ENCODE measurements at places on chromosomes 7 and 10. TPM values are rescaled to one million over a fixed set of nuclear protein-coding genes. Genes with fewer than 3 reads are reported as not detected.

ERVW-1 gene
- not detected for total RNA-seq

LGI1 gene
- not detected for total RNA-seq

MTG1 gene
- 51.2 TPM for total RNA-seq

DNA sequence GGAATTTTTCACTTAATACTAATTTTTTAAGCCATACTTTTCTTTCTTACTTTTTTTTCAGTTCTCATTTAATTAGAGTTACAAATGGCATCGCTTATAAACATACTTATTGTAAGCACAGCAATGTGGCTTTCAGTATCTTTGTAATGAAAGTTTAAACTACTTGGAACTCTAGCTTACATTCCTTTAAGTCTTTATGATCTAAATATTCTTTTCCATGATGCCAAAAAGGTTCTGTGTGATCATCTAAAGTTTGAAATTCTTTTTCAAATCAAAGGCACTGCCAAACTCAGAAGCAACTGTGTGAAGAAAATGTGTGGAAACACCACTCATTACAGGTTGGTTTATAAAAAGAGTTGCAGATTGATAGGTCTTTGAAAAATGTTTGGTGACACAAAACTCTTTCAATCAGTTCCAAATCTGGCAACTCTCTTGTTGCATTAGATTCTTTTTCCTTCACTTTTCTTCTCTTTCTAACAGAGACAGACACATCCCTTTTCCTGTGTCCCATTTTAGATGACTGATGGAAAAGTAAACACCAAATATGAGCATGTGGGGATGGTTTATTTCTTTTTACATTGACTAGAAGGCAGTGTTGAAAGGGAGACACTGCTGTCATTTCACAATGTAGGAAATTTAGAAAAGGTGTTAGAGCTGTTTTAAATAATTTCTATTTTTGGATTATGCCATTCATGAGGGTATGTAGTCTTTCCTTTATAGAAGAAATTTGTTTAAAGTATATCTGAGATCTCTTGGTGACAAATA lies 392.3 kb downstream of the SUGCT start:
- H3K27me3 ChIP-seq: no peaks in the 10 kb centered on the region
- no peaks in the 10 kb centered on the region for H3K36me3 ChIP-seq
- H3K4me3 ChIP-seq: no peak overlapping the region
- no peaks in the 10 kb centered on the region for H3K4me1 ChIP-seq

DNA sequence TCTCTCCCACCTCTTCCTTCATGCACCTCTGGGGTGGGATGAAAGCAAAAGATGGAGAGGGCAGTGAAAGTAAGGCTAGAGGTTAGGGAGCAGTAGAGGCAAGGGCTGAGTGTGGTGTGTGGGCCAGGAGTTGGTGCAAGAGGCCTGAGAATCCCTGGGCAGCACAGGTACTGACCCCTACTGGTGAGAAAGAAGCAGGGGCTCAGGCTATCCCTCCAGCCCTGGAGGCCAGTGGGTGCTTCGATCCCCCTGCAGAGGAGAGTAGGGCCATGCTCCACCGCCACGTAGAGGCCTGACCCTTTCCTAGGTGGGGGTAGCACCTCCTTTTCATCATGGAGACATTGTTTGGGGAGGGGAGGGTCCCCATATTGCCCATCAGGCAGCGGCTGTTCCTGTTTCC lies 9.8 kb downstream of the CDHR1 start:
- H3K27ac ChIP-seq: no peak overlapping the region
- no peak overlapping the region for H3K4me3 ChIP-seq
- H3K27me3 ChIP-seq: peaks cover 39% of the 10 kb centered on the region
- peaks cover 6% of the 10 kb centered on the region for H3K36me3 ChIP-seq
- no peak for DNase-seq
- H3K4me1 ChIP-seq: peaks cover 3% of the 10 kb centered on the region

DNA sequence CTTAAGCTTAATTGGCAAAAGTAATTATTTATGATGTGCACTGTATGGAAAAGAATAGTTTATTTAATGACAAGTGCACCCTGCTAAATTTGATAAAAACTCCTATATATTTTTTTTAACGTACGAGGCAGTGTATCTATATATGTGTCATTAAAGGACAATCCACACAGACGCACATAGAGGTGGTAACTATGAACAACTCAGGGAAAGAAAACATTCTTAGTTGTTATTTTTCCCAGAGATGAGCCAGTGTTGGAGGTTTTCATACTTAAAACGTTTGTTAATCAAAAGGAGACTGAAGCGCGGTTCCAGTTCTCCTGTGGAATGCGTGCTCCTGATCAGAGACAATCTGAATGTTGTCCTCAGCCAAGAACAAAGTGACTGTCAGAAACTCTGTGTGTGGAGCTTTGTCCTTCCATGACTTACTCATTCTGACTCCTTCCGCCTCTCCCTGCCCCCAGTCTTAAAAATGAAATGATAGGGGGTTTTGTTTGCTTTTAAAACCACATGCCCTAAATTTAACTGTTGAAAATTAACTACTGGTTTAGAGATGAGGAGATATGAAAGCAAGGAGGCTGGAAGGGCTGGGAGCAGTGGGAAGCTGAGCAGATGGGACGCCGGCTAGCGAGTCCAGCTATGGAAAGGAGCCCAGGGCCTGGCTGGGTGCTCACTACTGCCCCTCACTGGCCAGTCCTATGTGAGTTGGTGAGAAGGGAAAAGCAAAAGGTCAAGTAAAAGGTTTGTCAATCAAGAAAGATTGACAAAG lies 99.6 kb downstream of the SVIL start:
- H3K4me1 ChIP-seq: peaks cover 17% of the 10 kb centered on the region
- no peaks in the 10 kb centered on the region for H3K27me3 ChIP-seq
- DNase-seq: no peak
- peak overlapping the region; percentile 77 for H3K27ac ChIP-seq
- H3K36me3 ChIP-seq: peaks cover 9% of the 10 kb centered on the region

DNA sequence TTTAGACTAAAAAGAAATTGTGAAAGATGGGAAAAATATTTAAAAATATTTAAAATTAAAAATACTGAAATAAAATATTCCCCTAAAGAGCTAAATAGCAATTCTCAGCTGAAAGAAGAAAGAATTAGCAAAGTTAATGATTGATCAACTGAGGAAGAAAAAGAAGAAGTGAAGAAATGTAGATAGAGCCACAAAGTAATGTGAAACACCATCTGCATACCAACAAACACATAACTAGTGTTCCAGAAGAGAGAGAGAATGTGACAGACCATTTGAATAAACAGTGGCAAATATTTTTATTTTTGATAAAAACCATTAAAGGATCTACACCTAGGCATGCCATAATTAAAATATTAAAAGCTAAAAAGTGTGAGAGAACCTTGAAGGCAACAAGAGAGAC lies 784.5 kb upstream of the ZWINT start:
- DNase-seq: no peak
- H3K4me1 ChIP-seq: no peaks in the 10 kb centered on the region
- no peak overlapping the region for H3K27ac ChIP-seq
- no peaks in the 10 kb centered on the region for H3K27me3 ChIP-seq

GRCh38 chr10:21496343-21497176 lies 28.9 kb downstream of the SKIDA1 start:
- no peak overlapping the region for H3K27ac ChIP-seq
- peaks cover 5% of the 10 kb centered on the region for H3K36me3 ChIP-seq
- H3K4me1 ChIP-seq: peaks cover 12% of the 10 kb centered on the region
- peaks cover 47% of the 10 kb centered on the region for H3K27me3 ChIP-seq
- DNase-seq: peak; percentile 34
- H3K4me3 ChIP-seq: peak overlapping the region; percentile 91

GRCh38 chr7:44331682-44332081 lies 6.3 kb upstream of the CAMK2B start:
- H3K27me3 ChIP-seq: peaks cover 23% of the 10 kb centered on the region
- H3K4me3 ChIP-seq: no peak overlapping the region
- DNase-seq: no peak
- no peaks in the 10 kb centered on the region for H3K4me1 ChIP-seq
- peaks cover 5% of the 10 kb centered on the region for H3K36me3 ChIP-seq

DNA sequence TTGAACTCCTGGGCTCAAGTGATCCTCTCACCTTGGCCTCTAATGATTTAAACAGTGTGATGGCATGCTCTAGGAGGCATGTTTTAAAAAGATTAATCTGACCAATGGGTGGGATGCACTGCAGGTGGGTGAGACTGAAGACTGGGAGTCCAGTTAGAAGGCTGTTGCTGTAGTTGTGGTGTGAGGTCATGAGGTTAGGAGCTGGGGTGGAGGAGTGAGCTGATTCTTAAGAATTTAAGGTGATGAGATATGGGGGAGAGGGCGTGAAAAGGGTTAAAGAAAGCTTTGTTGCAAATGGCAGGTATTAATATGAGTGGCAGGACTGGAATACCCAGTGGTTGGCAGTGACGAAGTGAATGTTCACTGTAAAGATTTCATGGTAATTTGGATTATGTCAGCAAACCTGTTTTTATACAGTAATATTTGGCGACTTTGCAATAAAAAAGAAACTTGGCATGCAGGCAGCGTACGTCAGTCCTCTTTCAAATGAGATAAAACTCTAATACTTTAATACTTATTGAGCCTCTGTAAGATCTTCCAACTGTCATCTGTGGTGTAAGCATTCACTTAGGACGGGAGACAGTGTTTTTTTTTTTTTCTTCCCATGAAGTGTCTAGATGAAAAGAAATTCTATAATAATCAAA lies 72.8 kb upstream of the MTPN start:
- no peak for DNase-seq
- no peak overlapping the region for H3K4me3 ChIP-seq
- peaks cover 8% of the 10 kb centered on the region for H3K36me3 ChIP-seq
- no peak overlapping the region for H3K27ac ChIP-seq

- no peak overlapping the region for H3K4me3 ChIP-seq
- H3K27me3 ChIP-seq: peaks cover 19% of the 10 kb centered on the region
- H3K36me3 ChIP-seq: no peaks in the 10 kb centered on the region
- no peaks in the 10 kb centered on the region for H3K4me1 ChIP-seq
Observed at GRCh38 chr7:98091523-98091922, 15.1 kb upstream of the LMTK2 start.

DNA sequence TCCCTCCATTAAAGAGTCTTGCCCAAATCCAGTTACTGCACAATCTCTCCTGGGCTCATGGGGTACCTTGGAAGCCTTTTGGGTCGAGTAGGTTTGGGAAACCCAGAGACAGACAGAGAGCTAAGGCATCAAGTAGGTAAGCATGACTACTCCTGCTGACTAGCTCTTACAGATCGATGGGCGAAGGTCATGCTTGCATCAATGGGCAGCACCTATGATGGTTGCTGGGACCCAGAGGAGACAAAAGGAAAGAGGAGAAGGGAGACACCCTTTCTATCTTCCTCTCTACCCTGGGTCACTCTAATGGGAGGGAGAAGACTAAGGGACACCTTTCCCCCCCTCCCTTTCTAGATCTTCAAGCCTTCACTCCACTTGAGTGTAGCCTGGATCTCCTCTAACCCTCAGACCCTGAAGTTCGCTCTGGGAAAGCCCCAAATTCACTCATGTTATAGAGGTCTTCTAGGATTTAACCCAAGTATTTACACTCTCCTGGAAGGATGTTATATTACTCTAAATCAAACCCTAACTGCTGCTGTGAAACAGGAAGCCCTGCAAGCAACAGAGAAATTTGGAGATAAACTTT lies 31.6 kb upstream of the ZNF746 start:
- peaks cover 5% of the 10 kb centered on the region for H3K36me3 ChIP-seq
- H3K27ac ChIP-seq: no peak overlapping the region
- H3K27me3 ChIP-seq: no peaks in the 10 kb centered on the region
- DNase-seq: no peak

DNA sequence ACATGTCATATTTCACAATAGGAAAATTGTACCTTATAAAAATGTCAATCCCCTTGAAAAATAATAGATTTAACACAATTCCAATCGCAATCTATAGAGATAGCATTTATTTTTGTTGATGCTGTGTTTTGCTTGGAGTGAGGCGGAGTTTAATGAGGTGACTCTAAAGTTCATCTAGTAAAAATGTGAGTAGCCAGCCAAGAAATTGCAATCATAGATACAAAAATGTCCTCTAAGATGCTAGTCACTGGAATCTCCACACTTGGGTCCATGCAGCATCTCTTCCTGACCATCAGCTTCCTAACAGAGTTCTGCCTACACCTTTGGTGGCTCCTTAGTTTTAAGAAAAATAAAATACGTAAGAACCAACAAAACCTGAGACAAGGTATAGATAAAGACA lies 44.9 kb downstream of the GLI3 start:
- peaks cover 4% of the 10 kb centered on the region for H3K4me1 ChIP-seq
- H3K27me3 ChIP-seq: no peaks in the 10 kb centered on the region
- no peak overlapping the region for H3K4me3 ChIP-seq
- DNase-seq: no peak

- H3K27me3 ChIP-seq: peaks cover 6% of the 10 kb centered on the region
- no peaks in the 10 kb centered on the region for H3K36me3 ChIP-seq
- peaks cover 17% of the 10 kb centered on the region for H3K4me1 ChIP-seq
- DNase-seq: no peak
- H3K4me3 ChIP-seq: no peak overlapping the region
Observed at GRCh38 chr7:141076377-141076776, 2.5 kb downstream of the TMEM178B start.

- no peaks in the 10 kb centered on the region for H3K4me1 ChIP-seq
- no peak overlapping the region for H3K27ac ChIP-seq
Observed at GRCh38 chr7:72538147-72538546, 126.0 kb upstream of the CALN1 start.

DNA sequence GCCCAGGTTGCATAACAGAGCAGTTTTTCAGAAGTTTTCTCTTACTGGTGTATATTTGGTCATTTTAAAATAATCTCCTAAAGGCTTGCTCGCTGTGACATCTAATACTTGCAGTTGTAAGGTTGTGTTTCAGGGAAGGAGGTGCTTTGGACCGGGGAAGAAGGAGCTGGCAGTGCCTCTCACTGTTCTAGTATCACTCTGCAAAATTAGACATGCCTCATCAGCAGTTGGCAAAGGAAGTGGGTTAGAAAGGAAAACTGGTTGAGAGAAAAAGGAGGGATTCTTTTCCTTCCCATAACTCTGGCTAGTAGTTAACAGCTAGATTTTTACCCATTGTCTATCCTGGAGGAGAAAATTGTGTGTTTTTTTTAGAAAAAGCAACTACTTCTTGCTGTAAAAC lies 34.8 kb downstream of the CUL1 start:
- H3K27me3 ChIP-seq: no peaks in the 10 kb centered on the region
- no peak overlapping the region for H3K27ac ChIP-seq
- no peak overlapping the region for H3K4me3 ChIP-seq

- H3K27ac ChIP-seq: no peak overlapping the region
- DNase-seq: no peak
- peaks cover 2% of the 10 kb centered on the region for H3K36me3 ChIP-seq
- peaks cover 2% of the 10 kb centered on the region for H3K4me1 ChIP-seq
Observed at GRCh38 chr7:33760834-33761233, 144.5 kb upstream of the BMPER start.

DNA sequence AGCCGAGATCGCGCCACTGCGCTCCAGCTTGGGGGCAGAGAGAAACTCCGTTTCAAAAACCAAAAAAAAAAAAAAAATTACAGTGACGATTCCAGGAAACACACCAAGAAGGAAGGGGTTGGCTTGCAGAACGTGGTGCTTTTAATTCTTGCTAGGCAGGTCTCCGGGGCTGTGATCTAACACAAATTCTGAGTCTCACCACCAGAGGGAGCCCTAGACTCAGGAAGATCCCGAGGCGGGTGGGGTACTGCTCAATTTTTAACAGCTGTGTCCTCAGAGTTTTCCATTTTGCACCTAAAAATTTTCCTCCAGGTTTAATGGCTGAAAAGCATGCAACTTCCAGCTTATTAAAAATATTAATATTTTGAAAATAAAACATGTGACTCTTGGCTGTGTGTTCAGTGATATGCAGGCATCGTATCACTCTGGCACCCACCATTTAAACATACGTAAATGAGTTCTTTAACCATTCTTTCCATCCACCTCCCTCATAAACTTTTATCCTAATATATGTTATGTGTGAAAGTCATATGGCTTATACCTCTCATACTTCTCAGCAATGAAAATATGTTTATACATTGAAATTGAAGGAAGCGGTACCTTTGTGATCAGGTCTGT lies 26.5 kb upstream of the NUB1 start:
- H3K36me3 ChIP-seq: no peaks in the 10 kb centered on the region
- H3K4me3 ChIP-seq: no peak overlapping the region
- H3K27ac ChIP-seq: peak overlapping the region; percentile 2
- no peaks in the 10 kb centered on the region for H3K27me3 ChIP-seq
- peak; percentile 50 for DNase-seq

All from T-helper 17 cell (primary cell).